CD4-positive, alpha-beta T cell treated with Interleukin-4 for 1 hour (primary cell): ENCODE measurements at places on chromosomes 7 and 10.

DNA sequence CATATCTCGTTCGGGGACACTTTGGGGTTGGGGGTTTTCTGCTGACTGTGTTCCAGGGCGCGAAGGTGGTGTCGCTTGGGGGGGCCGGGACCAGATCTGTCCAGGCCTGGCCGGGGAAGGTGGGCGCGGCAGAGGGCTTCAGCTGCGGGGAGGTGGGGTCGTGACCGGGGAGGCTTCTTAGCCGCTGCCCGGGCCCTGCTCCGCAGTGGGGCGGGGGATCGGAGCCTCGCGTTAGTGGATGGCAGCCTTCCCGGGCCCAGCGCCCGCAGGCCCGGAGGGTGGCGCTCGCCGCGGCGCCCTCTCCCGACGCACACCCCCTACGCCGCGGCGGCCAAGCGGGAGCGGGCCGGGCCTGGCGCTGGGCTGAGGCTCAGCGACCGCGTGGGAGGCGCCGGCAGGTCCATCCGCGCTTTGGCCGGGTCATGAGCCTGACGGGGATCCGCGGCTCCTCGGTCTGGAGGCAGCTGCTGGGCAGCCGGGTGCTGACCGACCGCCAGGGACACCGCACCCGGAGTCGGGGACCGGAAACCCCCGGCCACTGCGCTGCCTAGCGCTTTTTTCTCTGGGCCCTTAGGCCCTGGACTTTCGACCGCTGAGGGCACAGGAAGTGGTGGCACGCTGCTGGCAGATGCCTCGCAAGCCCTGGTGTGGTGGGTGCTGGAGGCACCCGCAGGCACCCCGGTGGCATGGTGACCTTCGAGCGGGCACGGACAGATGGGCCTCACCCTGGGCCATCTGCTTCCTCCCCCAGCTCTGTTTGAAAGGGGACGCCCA, 1.2 kb downstream of the AGAP3 start:
- DNase-seq: peak; percentile 47

GRCh38 chr7:107659666-107660065, 962 bp upstream of the SLC26A4 start:
- DNase-seq: peak; percentile 28

GRCh38 chr10:126972635-126973414, 67.6 kb downstream of the DOCK1 start:
- DNase-seq: no peak

- DNase-seq: peak; percentile 70
Measured at GRCh38 chr7:7639847-7640220, 718 bp upstream of the UMAD1 start.

- no peak for DNase-seq
Measured at GRCh38 chr10:105986486-105986885, 1178.0 kb downstream of the SORCS1 start.

- DNase-seq: no peak
Measured at GRCh38 chr10:78808286-78808685, 260.5 kb upstream of the ZMIZ1 start.

DNA sequence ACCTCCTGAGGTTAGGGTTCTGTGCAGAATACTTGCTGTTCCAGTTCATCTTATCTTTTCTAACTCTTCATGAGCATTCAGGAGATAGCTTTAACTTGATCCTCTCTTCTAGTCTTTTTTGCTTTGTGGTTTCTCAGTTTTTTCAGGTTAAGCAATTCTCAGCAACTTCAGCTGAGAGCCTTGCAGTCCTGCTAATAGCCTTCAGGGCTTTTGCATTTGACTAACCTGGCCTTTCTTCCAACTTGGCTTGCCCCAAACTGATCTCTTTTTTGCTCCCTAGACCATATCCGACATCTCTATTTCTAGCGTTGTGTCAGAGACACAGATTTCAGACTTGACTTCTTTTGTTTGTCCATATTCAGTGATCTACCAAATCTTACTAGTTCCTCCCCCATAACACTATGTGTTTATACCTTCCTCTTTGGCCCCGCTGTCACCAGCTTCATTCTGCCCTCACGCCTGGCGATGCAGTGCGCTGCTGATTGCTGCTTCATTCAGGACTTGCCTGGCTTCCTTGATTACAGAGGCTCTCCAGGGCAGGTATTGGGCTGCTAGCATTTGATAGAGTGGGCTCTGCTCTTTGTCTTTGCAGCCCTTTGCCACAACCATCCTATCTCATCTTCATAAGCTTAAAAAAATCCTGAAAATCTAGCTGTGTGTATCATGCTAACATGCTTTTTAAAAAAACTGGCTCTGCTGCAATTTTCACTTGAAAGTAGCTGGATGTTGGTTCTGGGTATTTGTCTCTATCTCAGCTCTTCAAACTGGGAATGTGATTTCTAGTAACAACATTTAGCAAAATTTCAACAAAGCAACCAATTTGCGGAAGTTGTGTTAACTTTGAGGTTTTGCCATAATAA, 9.6 kb downstream of the CUL1 start:
- no peak for DNase-seq

- DNase-seq: no peak
Measured at GRCh38 chr7:29458933-29459332, 104.7 kb upstream of the PRR15 start.

DNA sequence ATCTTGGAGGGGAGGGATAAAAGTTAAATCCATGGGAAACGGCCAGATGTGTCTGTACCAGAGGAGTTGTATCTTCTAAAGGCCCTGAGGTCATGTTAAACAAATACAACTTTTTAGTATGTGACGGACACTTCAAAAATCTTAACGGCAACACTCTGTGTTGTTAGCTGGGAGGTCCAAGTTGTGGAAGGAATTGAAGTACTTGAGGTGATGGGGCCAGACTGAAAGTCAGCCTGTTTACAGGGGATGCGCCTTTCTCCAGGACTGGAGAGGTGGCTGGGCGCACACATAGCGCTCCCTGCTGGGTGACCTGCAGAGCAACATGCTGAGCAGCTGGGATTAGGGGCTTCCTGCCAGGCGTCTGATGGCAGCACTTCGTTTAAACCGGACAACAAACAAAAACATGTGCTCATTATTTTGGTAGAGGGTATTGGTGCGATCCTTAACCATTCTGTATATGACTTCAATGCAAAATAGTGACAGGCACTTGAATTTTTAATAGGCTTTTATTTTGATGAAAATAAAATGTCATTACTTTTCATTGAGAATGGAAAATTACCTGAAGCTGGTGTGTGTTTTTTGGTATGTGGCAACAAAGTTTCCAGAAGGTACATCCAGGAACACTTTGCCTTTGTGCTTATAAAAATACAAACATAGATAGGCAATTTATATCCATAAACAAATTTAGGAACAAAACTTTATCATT, 198.2 kb downstream of the MLLT10 start:
- DNase-seq: peak; percentile 37

DNA sequence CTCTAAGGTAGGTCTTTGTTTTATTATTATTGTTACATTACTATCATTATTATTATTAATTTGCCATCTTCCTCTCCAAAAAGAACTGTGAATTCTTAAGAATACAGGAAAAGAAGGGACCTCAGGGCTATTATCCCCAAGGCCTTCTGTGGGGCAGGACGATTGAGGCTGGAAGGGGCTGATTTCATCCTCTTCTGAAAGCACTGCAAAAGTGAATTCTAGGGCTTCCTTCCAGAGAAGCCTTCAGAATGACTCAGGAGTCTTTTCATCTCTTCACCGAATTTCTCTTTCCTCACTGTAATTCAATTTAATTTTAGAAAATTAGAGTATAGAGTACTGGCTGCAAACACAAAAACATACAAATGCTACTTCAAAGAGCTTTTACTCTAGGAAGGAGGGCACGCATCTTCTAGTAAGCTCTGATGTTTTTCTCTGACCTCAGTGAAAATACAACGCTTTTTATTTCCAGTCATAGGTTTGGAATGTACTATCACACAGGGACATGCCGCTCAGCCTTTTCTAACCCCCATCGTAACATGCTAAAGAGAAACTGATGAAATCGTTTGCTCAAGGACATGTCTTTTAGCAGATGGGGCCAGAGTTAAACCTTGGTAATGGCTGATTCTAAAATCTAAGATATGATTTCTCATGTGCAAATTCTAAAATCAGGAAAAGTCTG, 280.2 kb upstream of the PITRM1 start:
- DNase-seq: no peak

DNA sequence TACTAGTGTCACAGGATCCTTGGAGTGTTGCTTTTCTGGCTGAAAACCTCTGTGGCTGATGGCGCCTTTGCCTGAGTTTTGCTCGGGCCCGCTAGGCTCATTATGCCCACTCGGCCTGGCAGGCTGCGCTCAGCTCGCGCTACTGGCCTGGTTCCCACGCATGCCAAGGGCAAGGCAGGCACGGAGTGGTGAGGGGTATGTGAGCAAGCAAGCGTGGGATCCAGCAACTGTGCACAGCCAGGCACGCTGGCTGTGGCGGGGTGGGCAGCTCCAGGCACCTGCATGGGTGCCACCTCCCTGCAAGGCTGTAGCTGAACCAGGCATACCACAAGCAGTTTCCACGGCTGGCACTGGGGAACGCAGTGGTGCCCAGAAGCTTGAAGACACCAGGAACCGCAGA, 562.6 kb downstream of the GRM8 start:
- DNase-seq: no peak

DNA sequence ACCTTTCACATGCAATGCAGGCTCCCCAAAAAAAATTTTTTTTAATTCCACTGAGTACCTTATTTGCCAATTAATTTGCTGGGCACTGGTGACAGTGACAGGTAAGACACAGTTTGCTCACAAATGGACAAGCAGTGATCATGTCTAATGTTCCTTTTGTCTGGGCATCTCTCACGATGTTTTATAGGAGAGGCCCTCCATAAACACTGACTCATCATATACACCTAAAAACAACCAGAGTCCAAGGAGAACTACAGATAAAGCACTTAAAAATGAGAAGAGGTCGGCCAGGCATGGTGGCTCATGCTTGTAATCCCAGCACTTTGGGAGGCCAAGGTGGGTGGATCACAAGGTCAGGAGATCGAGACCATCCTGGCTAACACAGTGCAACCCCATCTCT, 105.1 kb downstream of the ATE1 start:
- DNase-seq: no peak

DNA sequence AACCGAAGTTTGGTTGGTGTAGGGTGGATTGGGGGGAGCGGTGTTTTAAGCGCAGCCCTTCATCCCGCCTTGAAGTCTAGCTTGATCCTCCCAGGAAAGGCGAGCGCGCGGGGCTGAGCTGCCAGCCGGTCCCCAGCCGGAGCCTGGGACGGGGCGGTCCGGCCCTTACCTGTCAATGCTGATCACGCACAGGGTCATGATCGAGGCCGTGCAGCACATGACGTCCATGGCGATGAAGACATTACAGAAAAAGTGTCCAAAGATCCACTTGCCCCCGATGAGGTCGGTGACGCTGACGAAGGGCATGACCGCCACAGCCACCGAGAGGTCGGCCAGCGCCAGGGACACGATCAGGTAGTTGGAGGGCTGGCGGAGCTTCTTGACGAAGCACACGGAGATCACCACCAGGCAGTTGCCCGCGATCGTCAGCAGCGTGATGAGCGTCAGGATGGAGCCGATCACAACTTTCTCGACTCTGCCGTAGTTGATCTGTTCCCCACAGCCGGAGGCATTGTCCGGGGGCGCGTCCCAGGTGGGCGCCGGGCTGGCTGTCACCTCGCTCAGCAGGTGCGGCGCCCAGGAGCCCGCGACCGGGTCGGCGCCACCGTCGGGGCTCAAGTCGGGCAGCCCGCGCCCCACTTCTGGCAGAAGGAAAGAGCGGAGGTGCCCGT, 740 bp downstream of the HTR7 start:
- DNase-seq: no peak

GRCh38 chr10:110488940-110489339, 8.8 kb upstream of the DUSP5 start:
- DNase-seq: no peak

DNA sequence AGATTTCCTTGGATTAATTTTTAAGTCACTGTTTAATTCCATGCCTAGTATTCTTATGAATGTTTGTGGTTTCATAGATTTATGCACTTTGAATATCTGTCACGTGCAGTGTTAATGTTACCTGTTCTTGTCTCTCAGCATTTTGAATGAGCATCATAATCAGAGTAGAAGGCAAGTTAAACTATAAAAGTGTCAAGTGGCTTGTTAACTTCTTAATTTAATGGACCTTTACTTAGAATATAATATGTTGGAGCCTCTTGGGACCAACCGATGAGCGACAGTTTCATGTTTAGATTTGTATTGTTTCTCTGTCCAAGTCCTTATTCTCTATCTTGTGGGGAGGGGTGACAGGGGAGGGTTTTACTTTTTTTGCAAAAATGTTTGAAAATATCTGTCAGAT, 50.6 kb upstream of the MTURN start:
- no peak for DNase-seq

- DNase-seq: no peak
Measured at GRCh38 chr10:5583525-5584175, 58.9 kb downstream of the CALML3 start.
